SW 1271 (cell line): ENCODE measurements at places on chromosomes 6 and 20.

GRCh38 chr6:36067374-36068011, 39.9 kb downstream of the MAPK14 start:
- DNase-seq = no peak

- no peak for DNase-seq
These were observed 253.7 kb upstream of the PLCB4 start for GRCh38 chr20:8815208-8815607.

- no peak for DNase-seq
These were observed 195.7 kb downstream of the PRL start for GRCh38 chr6:22101163-22101562.

- DNase-seq = no peak
These were observed 102.3 kb upstream of the FRMD1 start for GRCh38 chr6:168181316-168181715.

- no peak for DNase-seq
These were observed 269.0 kb downstream of the HDGFL1 start for GRCh38 chr6:22838345-22838744.

DNA sequence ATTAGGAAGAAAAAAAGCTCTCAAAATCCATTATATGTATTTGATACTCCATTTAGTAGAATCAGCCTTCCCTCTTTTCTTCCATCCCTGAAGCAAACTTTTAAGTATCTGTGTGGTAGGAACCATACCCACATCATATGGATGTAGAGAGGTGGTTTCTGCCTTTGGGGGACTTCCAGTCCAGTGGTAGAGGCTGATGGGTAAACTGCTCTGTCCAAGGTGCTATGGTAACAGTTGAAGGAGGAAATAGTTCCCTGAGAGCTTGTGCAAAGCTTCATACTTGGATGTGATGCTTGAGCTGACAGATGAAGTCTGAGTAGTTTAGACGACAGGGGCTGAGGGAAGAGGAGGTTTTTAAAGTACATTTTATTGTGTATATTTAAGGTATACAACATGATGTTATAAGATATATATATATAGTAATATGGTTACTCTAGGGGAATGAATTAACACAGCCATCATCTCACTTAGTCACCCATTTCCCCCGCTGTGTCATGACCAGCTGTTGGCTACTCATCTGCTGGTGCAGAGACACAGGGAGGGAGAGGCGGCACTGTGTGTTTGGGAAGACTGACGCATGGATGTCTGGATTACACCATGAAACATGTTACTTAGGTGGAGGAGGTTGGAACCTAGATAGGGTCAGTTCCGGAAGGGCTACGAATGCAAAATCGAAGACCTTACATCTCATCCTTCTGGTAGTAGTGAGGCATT, 185.2 kb downstream of the FARS2 start:
- DNase-seq = no peak

DNA sequence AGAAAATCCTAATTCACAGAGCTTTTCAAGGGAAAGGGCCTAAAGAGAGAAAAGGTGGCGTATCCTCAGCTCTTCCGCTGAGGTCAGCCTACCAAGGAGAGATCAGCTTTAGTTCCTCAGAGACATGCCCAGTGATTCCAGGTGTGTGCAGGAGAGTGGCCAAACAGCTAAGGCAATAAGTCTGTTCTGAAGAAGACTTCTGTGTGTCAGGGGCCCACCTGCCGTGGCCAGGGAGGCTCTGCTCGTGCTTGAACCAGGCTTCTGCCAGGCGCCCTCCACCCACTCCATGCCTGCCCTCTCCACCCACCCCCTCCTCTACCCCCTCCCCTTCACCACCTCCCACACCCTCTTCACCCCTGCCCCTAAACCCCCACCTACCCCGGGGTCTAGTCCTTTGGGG, 67.4 kb upstream of the ARMC2 start:
- DNase-seq = no peak

DNA sequence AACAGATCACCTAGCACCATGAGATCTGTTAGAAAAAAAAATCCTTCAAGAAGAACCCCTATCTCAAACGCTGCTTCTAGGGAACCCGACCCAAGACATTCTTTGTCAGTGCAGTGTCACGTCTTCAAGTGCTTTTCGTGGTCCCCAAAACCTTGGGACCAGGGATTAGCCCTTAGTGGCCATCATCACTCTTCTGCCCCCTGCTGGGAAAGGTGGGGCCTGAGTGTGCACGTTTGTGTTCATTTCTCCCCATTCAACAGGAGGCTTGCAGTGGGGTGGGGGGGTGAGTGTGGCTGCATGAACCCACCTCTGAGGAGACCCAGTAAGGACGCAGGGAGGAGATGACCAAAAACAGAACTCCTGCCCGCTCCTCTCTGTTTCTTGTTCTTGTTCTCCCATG, 218.2 kb upstream of the RNF24 start:
- DNase-seq = no peak

- DNase-seq = no peak
These were observed 22.2 kb downstream of the FKBP1A start for GRCh38 chr20:1370548-1371110.

GRCh38 chr6:15148356-15148946, 97.4 kb upstream of the JARID2 start:
- no peak for DNase-seq

DNA sequence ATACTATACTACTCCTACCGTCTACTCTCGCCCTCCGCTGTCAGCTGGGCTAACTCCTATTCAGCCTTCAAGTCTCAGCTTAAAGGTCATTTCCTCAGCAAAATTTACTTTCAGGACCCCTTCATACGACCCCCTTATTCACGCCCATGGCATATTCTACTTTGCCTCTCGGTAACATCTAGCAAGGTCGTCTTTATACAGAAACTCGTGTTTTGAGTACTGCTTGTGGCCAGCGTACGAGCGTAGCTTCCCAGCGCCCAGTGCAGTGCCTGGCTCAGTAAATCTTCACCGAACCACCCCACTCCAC, 546 bp downstream of the CRNKL1 start:
- no peak for DNase-seq
